ENCODE measurements at places on chromosomes 5 and 9.

DNA sequence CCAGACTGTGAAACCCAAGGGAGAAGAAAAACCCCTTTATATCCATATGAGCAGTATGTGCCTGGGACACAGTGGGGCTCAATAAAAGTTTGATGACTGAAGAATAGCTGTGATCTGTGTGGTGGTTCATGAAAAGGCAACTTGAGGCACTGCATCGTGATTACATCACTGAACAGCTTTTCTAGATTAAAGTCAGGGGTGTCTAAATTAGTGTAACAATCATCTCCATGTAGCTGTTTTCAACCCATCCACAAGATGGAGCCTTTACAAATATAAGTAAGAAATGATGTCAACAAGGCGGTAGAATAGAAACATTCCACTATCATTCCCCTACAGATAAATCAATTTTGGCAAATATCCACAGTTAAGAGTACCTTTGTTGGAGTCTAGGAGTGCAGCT lies 55.5 kb downstream of the PRRC1 start:
- no peak for DNase-seq

- DNase-seq = no peak
Measured at GRCh38 chr9:14296495-14297113, 17.3 kb downstream of the NFIB start.

GRCh38 chr9:131053896-131054295 lies 42.4 kb upstream of the AIF1L start:
- DNase-seq = no peak

- no peak for DNase-seq
Measured at GRCh38 chr5:75608870-75609269, 2.4 kb upstream of the ANKDD1B start.

GRCh38 chr5:108801776-108802175 lies 54.1 kb downstream of the FER start:
- peak; percentile 89 for DNase-seq

DNA sequence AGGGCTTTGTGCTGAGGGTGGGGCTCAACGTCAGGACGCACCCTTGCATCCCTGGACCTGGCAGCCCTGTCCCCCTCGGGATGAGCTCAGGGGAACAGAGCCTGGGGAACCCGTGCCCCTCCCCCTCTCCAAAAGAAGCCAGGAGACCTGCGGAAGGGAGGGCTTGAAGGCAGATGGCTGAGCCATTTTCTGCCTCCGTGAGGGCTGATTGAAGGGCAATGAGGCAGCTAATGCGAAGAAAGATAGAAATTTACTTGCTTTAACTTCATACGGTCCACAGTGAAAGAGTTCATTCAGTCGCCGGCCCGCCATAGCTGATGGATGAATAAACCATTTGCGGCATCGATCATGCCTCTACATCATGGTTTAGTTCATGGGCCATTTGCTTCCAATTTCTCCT lies 28.8 kb downstream of the ASS1 start:
- no peak for DNase-seq

All from fibroblast of villous mesenchyme (primary cell).